Stomach (tissue), 19 donors: ENCODE measurements at places on chromosomes 4 and X. TPM values are rescaled to one million over a fixed set of nuclear protein-coding genes. Genes with fewer than 3 reads are reported as not detected.

The GPR78 gene
- 2.3 TPM for polyA plus RNA-seq

The SLC39A8 gene
- 1.9 TPM for polyA plus RNA-seq

The SLC25A14 gene
- polyA plus RNA-seq, result 14.6 TPM

The STK32B gene
- 1.5 TPM for polyA plus RNA-seq

The HDX gene
- polyA plus RNA-seq, result 0.19 TPM

The CCDC160 gene
- 0.62 TPM for polyA plus RNA-seq

The TMPRSS11B gene
- polyA plus RNA-seq, result not detected

The SMARCA1 gene
- 7.9 TPM for polyA plus RNA-seq

The SPIN2A gene
- polyA plus RNA-seq, result 0.38 TPM

The ATP2B3 gene
- polyA plus RNA-seq, result not detected

GRCh38 chr4:138199568-138200235, 42.4 kb downstream of the SLC7A11 start:
- DNase-seq, result peak; percentile 94

- DNase-seq, result no peak
Observed at GRCh38 chr4:109126856-109127255, 175.6 kb downstream of the COL25A1 start.

- no peak for DNase-seq
Observed at GRCh38 chr4:5921101-5921980, 28.5 kb upstream of the CRMP1 start.

DNA sequence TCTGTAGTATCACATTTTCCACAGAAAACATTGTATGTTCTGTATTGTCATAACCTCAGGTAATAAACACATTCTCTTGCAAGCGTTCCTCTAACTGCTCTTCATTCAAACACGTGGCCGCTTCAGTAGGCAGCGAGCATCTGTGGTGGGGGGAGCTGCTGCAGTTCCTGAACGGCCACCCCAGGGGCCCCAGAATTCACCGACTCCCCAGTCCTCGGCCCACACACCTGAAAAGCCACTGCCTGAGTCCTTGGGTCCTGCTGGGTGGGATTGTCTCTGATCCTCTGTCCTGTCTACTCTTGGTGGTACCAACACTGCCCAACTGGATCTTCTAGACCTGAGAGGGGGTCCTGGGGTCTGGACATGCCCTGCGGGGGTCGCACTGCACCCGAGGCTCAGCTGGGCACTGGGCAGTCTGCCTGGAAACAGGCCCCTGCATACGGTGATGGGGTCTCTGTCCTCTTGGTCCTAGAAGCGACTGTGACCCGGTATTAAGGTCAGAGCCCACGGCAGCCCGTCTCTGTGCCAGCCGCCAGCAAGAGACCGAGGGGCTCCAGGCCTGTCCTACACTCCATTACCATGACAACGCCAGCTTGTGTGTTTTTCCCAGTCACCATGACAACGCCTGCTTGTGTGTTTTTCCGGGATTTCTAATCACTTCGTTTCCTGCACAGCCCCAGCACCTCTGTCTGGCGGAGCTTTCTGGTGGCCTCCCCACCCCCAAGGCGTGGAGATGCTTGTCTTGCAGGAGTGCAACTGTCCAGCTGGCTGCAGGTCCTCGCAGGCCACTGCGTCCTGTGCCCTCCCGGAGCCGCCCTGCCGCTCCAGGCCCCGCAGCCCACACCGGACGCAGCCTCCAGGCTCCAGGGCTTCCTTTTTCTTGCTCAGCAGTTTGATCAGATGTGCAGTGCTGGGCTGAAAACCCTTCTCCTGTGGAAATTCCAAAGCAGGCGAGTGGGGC, 16.0 kb downstream of the CTBP1 start:
- DNase-seq, result peak; percentile 89

DNA sequence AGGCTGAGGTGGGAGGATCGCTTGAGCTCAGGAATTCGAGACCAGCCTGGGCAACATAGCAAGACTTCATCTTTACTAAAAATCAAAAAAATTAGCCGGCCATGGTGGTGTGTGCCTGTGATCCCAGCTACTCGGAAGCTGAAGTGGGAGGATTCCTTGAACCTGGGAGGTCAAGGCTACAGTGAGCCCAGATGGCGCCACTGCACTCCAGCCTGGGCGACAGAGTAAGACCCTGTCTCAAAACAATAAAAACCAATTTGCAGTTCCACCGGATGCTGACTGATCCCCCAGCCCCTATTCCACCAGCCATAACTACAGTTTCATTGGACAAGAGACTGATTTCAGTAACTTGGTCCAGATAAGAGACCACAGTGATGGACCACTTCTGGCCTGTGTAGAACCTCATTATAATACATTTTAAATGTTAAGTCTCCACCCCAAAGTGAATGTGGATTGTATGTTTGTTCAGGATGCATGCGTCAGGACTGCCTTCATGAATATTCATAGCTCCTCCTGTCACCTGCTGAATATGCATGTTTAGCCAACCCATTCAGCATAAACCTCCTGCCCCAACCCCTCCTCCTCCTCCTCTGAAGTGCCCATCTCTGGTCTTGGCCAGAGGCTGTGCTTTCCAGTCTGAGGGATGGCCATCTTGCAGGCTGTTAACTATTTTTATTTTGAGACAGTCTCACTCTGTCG, 2.3 kb upstream of the SLBP start:
- DNase-seq, result no peak

DNA sequence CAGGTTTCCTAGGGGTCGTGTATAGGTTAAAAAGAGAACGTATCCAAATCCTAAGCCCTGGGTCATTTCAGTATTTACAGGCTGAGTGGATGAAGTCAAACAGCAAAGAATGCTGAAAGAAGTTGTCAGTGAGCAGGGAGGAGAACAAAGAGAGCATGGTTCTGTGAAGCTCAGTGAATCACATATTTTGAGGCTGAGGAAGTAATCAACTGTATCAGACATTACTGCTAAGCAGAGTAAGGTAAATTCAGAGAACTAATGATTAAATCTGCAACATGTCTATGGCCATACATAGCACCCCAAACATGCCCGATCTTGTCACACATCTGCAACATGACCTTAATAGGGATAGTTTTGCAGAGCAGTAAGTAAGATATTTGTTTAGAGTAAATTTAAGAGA, 1130.3 kb downstream of the RAPGEF2 start:
- no peak for DNase-seq

DNA sequence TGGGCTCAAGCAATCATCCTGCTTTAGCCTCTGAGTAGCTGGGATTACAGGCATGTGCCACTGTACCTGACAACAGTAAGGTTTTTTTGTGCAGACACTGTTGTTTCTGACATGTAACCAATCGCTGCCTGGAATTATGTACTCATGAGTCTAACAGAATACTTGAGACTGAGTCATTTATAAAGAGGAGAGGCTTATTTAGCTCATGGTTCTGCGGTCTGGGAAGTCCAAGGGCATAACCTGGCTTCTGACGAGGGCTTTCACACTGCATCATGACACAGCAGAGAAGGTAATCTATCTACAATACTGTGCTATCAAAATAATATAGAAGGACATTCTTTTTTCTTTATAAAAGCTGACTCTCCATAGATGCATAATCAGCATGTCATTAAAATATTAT, 115.5 kb upstream of the STOX2 start:
- no peak for DNase-seq

DNA sequence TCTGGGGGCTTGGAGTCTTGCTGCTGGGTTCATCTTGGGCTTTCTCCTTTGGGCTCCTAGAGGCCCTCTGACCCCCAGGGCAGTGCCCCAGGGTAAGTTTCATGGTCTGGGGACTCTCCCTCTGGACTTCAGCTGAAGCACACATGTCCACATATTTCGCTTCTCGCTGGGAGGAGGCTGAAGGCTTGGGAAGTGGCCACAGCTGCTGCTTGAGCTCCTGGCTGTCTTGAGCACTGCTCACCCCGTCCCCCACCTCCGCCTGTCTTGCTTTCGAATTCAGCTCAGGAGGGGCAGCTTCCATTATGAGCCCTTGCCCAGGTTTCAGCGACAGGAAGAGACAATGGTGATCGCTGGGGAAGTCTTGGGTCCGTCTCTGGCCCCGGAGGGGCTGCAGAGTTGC, 3.7 kb downstream of the C4orf54 start:
- no peak for DNase-seq

GRCh38 chr4:74166818-74167217, 8.9 kb downstream of the MTHFD2L start:
- no peak for DNase-seq

- DNase-seq, result no peak
Observed at GRCh38 chr4:99062120-99062519, 26.5 kb downstream of the ADH5 start.

- DNase-seq, result peak; percentile 50
Observed at GRCh38 chrX:3184176-3184930, 143.1 kb downstream of the ARSF start.

DNA sequence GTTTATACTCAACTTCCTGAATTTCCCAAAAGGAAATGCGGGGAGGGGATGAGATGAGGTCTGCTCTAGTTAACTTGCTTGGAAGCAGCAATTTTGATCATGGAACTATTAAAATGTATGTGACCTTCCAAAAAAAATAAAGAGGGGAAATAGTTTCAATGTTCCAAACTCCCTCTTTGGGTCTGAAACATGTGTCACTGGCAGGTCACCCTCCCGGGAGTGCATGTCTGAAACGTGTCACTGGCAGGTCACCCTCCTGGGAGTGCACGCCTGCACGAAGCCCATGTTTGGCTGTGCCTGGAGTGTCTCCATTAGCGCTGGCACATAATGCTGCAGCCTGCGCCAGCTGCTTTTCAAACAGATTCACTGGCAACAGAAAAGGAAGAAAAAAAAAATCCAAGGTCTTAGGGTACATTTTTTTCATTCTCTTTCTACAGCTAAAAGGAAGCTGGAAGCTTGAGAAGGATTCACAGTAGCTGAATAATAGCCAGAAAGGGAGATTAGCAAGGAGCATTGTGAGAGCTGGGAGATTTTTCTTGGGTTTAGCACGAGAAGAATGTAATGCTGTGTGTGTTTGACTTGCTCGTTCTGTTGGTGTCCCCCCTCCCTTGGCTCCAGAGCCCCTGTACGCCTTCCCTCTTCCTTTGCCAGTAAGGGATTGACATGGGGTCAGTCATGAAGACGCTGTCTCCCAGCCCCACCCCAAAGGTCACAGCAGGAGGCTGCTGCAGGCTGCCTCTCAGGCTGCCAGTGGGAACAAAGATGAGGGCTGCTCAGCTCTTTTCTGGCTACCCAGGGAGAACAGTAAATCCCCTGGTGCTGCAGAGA, 39.2 kb upstream of the TLR3 start:
- DNase-seq, result peak; percentile 78

- DNase-seq, result no peak
Observed at GRCh38 chr4:55512922-55513571, 33.7 kb downstream of the CLOCK start.

- DNase-seq, result no peak
Observed at GRCh38 chrX:152733261-152733975, at the start of the genes CSAG1 and MAGEA12. Gene CSAG1 (minus strand): TSS chrX:152733721. CDS start chrX:152732460, 1,261 bp downstream. Gene MAGEA12 (plus strand): TSS chrX:152733757. CDS start chrX:152736162, 2,405 bp downstream.

DNA sequence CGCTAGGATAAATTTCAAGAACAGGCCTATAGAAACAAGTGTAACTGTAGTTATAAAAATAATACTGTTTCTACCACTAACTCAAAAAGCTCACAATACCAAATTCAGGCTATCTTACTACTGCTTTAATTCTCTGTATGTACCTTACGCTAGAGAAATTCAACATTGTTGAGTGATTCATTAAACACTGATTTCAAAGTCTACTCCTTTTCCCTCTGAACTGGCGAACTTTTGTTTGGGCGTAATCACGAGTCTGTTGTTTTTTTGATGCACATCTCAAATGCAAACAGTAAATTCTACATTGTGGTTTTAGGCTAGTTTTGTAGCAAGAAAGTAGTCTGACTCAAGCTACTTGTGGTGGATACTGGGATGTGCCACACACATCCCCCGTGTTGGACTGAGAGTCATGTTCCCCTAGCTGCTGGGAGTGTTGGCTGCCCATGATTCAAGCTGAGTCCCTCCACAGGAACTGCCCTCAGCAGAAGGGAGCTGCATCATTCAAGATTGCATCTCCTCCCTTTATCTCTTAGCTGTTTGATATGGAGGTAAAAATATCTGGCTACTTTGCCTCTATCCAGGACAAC, 406.1 kb downstream of the RAPGEF2 start:
- no peak for DNase-seq

- no peak for DNase-seq
Observed at GRCh38 chr4:88911246-88912212, 145.5 kb downstream of the FAM13A start.
